ENCODE measurements at places on chromosomes 3 and 15.

- DNase-seq, result no peak
Observed at GRCh38 chr3:159488602-159489001, 500.0 kb upstream of the IL12A start.

DNA sequence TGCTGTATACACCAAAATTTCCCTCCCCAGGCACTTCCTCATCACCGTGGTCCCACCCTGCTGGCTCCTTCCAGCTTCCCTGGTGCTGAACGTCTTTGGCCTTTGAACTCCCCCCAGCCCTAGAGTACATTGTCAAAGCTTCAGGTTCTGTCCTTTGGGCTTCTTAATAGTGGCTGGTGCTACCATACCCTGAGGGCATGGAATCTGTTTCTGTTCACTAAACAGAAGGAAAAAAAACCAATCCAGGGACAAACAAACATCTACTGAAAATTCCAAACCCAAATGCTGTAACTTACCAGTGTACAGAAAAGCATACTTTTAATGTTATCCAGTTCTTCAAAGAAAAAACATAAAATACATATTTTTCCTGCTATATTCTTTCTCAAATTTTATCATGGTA, 148.7 kb downstream of the MYLK start:
- no peak for DNase-seq

DNA sequence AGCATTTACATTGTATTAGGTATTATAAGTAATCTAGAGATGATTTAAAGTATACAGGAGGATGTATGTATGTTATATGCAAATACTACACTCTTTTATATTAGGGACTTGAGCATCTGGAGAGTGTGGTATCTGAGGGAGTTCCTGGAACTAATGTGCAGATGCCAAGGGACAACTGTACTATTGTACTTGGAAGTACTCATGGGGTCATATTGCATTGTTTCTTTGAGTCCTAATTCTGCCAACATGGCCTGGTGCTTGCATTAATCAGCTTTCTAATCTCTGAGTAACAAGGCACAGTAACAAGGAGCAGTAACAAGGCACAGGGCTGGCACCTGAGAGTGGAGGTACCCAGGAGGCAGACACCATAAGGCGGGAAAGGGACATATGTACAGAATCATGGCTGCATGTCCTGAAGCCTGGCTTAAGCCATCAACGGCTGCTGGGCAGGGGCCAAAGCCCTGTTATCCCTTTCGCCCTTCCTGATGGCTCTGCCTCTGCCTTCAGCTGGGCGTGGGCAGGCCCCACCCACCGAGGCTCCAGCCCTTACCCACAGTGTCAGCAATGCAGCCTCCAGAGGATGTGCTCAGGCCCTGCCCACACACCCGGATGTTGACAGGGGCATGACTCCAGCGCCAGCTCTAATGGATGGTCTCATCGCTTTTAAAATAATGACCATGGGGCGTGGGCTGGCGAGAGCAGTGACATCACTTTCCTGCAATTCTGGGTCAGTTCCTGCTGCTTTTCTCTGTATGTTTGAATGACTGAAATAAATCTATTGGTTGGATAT, 22.9 kb downstream of the CEMIP start:
- no peak for DNase-seq

- no peak for DNase-seq
Observed at GRCh38 chr3:29486096-29486495, 205.2 kb downstream of the RBMS3 start.

DNA sequence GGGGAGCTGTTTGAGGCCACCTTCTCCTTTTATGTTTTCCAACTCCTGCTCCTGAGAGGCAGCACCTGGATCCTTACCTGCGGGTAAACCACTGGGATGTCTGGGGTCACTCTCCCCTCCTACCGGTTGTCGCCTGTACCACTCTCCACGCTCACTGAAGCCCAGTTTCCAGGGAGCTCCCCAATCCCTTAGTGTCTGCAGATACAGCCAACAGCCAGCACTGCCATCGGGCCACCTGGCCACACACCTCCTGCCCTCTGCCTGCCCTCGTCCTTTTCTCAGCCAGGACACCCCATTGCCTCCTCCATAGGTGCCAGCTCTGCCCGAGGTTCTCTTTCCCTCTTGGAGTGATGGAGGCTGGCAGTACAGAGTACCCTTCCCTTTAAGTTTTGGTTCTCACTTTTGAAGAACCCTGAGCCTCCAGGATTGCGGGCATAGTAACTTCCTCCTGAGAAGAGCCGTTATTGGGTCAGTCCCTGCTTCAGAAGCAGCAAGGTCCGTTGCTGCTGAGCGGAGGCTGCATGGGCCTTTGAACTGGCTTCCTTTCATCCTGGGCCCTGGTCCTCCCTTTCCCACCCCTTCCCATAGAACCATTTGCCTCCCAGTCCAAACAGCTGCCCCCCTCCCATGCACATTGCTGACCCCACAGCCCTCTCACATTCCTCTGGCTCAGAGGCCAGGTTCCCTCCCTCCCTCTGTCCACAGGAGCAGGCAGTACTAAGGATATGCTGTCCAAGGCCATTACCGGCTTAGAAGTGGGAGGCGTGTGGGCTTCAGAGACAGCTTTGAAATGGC, 30.9 kb downstream of the ARNT2 start:
- no peak for DNase-seq

GRCh38 chr15:73968461-73968860, 23.6 kb downstream of the STOML1 start:
- no peak for DNase-seq

DNA sequence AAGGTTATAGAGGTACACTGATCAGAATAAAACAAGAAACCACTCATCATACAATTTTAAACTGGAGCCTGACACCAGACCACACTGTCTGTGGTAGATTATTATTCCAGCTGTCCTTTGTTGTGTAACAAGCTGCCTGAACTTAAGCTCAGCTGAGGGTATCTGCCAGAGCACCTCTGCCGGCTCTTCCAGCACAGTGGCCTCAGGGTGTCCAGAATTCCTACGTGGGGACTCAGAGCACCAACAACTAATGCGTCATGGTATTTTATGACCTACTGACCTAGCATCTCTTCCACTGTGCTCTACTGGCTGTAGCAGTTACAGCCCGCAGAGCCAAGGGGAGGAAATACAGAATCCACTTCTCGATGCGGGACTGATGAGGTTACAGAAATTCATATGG, 15.6 kb upstream of the RAF1 start:
- no peak for DNase-seq

- DNase-seq, result no peak
Observed at GRCh38 chr3:44509393-44509921, 32.0 kb upstream of the ZNF445 start.

GRCh38 chr15:99755692-99756409, 22.6 kb upstream of the LYSMD4 start:
- DNase-seq, result no peak

DNA sequence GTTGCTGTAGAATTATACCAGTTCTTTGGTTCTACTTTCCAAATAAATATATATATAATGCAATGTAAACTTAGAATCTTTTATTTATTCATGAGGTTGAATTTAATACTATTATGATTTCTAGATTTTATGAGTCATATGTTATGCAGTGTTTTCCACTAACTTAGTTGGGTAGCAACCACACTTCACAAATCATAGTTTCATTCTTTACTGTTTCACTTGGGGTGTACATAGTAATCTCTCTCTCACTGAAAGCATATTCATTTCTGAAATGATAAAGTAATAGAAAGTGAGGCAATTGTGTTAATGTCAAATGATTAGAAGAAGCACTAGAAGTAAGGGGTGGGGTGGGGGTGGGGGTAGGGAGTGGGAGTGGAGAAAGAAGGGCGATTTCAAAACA, 52.6 kb downstream of the IQCH start:
- DNase-seq, result no peak

DNA sequence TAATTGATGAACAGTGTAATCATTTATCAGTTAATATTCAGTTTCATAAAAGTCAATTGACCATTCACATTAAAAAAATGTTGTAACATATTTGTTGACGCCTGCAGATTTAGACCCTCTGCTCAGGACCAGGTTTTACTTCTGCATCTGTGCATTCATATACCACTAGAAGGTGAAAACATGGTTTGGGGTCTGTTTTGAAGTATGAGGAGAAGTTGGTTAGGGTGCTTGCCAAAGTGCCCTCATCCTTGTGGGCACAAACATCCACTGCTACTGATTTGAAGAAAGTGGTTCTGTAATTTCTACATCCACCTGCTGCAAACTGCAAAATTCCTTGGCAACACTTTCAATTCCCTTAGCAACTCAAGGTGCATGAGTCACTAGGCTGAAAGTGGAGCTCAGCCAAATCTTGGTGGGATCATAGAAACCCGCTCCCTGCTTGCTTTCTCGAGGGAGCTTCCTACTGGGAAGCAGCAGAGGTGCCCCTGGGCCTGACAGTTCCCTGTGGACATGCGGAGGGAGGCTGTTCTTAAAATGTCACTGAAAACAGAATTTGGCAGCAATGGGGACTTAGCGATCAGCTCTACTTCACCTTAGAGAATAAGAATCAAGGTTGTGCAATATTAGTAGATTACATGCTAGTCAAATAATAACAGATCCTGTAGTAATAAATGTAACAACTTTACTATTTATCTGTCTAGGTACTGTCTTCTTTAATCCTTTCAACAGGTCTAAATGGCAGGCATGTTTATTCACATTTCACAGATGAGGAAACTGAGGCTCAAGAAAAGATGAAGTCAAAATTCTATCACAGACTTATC, 301.0 kb upstream of the TBL1XR1 start:
- DNase-seq, result no peak

- DNase-seq, result no peak
Observed at GRCh38 chr15:71256934-71257664, 141.8 kb downstream of the THSD4 start.
